ENCODE measurements at places on chromosomes 1 and 21.

DNA sequence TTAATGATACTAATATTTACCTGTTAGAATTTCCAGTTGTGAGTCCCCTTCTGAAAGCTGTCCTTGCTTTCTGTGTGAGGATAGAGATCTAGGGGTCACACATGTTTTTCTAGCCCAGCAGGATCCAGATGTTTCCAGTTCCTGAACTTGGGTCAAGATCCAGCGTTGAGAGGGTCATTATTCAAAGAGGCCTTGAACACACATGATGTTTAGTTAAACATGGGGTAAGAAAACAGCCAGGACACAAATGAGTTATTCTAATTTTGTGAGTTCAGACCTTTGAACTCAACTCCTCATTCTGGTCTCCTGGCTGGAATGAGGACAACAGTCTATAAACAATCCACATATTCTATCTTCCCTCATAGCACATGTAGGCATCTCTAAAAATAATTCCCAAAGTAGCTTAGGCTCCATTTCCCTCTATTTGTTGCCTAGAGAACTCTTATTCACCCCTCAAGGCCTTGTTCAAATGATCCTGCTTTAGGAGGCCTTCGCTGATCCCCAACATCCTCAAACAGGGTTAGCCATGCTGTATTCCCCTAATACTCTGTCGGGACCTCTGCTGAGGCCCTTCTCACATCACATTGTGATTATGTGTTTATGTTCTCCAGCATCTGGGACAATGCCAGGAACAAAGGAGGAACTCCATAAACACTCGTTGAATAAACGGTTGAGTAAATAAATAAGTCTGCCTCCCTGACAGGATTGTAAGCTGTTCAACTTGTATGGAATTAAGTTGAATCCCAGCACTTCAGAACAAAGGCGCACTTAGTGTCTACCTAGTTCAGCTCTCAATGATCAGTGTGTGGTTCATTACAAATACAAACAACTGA is 15.0 kb upstream of the KCNN3 start:
- no peak for DNase-seq

GRCh38 chr1:85799737-85800136 is 91.5 kb upstream of the ZNHIT6 start:
- no peak for DNase-seq

DNA sequence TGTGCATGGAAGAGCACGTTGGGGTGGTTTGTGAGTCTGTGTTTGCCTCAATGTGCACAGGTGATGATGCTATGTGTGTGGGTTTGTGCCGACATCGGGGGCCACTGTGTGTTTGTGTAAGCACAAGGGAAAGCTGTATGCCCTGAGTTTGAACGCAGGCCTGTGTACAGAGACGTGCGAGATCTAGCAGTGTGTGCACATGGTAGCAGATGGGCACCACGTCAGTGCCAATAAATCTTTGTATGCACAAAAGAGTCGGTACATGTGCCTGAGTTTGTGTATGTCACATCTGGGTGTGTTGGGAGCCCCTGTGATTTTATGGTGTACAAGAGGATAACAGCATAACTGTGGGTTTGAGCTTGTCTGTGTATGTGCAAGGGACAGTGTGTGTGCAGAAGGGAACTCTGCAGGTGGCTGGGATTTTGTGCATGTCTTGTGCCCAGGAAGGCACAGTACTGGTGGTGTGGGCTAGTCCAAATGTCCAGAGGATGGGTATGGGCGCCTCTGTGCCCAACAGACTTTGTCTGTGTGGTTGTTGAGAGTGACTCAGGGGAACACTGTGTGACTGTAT is 32.0 kb upstream of the WASF2 start:
- no peak for DNase-seq

- no peak for DNase-seq
Measured at GRCh38 chr1:58738876-58739275, 39.0 kb upstream of the MYSM1 start.

DNA sequence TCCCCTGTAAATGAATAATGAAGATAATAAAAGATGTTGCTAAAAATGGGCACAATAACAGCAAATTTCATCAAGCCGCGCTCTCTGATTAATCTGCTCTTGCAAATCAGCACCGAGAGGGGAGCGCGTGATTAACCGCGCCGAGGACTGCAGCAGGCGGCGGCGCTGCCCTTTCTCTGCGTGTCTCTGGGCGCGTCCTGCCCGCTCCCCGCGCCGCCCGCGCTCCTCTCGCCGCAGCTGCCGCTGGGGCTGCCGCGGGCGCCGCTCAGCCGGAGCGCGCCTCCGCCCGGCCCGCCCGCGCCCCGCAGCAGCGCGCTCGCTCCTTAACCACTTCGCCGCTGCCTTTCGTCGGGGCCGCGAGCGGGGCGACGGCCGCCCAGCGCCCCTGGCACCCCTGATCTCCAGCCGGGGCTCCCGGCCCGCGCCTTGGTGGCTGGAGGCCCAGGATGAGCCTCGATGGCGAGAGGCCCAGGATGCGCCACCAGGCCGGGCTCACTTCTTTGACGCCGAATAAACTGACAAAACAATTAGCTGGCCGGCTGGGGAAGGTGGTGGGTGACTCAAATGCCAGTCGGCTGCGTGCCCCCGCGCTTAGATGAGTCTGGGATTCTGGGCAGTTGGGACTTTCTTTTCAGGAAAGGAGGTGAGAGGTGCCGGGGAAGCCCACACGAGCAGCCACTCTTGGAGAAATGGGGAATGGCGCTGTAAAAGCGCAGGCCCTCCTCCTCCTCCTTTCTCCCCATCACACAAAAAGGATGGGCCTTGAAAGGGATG is 221.4 kb upstream of the PKN2 start:
- no peak for DNase-seq

- DNase-seq = no peak
Measured at GRCh38 chr1:7375329-7375728, 395.8 kb upstream of the VAMP3 start.

DNA sequence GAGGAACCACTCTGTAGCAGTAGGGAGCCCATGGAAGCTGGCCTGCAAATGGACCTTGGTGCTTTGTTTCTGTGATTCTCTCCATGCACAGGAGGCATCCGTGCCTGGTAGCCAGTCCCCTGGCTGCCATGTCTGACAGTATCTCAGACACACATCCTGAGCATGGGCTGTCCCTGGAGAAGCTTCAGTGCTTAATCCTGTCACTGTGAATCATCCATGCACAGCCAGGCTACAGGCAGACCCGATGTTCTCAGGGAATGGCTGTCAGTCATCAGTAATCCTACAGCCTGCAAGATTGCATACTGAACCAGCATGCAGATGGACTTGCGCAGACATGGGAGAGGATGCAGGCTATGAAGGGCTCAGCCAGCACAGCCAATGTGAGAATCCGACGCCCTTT is 606.3 kb upstream of the PLXNA2 start:
- no peak for DNase-seq

DNA sequence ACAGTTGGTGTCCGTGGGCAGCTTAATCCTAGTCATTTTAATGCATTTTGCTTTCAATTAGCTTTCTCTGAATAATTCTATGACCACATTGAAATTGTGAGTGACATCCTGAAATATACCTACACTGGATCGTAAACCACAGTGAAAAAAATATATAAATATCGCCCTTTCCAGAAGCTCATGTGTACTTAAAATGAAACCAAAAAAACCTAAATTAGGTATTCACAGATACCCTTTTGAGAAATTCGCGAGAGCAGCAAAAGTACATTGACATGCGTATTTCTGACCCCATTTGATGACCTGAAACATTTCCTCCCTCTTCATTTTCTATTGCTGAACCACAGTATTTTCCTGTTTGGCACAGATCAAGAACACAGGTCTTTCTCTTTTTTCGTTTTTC is 253.8 kb downstream of the LTN1 start:
- no peak for DNase-seq

- DNase-seq = no peak
Measured at GRCh38 chr1:67059346-67059745, 5.4 kb upstream of the SLC35D1 start.

- DNase-seq = no peak
Measured at GRCh38 chr1:74388855-74389254, 123.6 kb downstream of the LRRC53 start.

GRCh38 chr1:4207183-4207582 is 307.1 kb upstream of the C1orf174 start:
- DNase-seq = no peak

GRCh38 chr1:16204634-16205333 is 7.7 kb downstream of the ARHGEF19 start:
- no peak for DNase-seq

DNA sequence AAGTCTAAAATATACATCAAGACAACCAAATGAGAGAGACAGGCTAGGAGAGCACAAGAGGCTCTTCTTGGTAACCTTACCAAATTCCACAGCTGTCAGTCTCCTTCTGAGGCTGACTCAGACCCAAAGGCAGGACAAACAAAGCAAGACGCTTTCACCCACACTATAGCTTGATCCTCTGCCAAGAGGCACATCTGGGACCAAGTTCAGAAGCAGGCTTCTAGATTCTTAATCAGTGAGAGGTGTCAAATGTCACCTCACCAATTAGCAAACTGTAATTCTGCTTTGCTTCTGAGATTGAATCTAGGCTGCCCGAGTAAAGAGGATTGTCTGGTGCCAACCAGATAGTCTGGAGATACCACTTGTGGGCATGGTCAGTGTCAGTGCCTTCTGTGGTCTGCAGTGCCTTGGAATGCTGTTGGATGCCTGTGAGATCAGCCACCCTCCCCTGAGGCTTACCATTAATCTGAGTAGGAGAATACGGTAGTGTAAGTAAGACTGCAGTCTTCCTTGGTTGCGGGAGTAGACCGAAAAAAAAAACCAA is 151.0 kb downstream of the FMN2 start:
- no peak for DNase-seq

DNA sequence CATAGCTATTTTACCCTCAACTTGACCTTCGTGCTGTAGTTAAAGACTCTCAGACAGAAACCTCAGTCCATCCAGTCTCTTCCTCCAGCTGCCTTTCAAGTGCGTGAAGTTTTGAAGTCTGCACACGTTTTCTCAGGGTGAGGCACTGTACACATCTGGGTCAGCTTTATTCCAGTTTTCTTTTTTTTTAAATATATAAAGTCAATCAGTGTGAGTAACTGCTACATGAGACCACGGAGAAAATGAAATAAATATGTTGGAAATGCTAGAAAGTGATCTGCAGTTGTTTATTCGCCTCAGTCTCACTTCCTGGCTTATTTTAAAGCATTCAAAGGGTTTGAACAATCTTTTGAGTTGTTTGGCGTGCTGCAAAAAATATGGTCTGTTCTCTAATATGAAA is 135.7 kb downstream of the ROR1 start:
- DNase-seq = no peak

GRCh38 chr21:45465105-45465504 is 60.1 kb downstream of the COL18A1 start:
- DNase-seq = no peak

- DNase-seq = no peak
Measured at GRCh38 chr21:30769724-30770431, 14.7 kb upstream of the KRTAP21-1 start.

GRCh38 chr1:241775021-241775420 is 73.0 kb upstream of the EXO1 start:
- DNase-seq = no peak

DNA sequence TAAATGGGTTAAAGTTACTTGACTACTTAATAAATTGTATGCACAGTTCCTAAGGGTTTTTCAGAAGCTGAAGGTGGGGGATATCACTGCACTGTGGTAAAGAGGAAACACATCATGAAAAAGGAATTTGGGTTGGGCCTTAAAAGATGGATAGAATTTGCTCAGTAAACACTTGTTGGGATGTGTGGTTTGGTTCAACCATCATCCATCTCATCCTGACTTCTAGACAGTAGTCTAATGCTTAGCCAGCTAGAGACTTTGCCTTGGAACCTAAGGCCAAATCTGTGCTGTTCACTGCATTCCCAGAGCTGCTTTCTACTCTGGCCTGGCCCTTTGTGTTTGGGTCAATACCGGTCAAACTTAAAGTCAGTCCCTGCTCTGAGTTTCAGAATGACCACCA is 30.6 kb downstream of the LY9 start:
- DNase-seq = no peak

- DNase-seq = no peak
Measured at GRCh38 chr1:66295803-66296202, 238.2 kb upstream of the SGIP1 start.

- DNase-seq = no peak
Measured at GRCh38 chr1:41741244-41741643, 177.5 kb downstream of the HIVEP3 start.

- DNase-seq = peak; percentile 76
Measured at GRCh38 chr1:27556781-27557595, 47.0 kb downstream of the AHDC1 start.

DNA sequence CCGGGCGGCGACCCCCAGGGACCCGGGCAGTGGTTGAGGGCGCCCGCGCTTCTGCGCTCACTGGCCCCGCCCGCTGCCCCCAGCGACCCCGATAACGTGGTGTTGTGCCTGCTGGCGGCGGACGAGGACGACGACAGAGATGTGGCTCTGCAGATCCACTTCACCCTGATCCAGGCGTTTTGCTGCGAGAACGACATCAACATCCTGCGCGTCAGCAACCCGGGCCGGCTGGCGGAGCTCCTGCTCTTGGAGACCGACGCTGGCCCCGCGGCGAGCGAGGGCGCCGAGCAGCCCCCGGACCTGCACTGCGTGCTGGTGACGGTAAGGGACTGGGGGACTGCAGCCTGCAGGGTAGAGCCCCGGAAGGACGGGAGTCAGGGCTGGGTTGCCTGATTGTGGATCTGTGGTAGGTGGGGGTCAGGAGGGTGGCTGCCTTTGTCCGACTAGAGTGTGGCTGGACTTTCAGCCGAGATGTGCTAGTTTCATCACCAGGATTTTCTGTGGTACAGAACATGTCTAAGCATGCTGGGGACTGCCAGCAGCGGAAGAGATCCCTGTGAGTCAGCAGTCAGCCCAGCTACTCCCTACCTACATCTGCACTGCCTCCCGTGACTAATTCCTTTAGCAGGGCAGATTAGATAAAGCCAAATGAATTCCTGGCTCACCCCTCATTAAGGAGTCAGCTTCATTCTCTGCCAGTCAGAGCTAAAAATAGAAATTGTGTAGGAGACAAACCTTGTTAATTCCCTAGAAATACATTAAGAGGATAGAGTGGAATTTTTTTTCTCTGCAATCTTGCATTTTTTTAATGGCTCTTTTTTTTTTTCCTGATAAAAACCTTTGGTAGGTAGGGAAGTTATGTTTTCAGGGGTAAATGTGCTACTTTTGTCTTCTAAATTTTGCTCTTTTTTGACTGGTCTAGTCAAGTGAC is 1.5 kb downstream of the GADD45A start:
- peak; percentile 11 for DNase-seq

Measured in GM18507 (cell line).